ENCODE measurements at places on chromosomes 13 and 19.

DNA sequence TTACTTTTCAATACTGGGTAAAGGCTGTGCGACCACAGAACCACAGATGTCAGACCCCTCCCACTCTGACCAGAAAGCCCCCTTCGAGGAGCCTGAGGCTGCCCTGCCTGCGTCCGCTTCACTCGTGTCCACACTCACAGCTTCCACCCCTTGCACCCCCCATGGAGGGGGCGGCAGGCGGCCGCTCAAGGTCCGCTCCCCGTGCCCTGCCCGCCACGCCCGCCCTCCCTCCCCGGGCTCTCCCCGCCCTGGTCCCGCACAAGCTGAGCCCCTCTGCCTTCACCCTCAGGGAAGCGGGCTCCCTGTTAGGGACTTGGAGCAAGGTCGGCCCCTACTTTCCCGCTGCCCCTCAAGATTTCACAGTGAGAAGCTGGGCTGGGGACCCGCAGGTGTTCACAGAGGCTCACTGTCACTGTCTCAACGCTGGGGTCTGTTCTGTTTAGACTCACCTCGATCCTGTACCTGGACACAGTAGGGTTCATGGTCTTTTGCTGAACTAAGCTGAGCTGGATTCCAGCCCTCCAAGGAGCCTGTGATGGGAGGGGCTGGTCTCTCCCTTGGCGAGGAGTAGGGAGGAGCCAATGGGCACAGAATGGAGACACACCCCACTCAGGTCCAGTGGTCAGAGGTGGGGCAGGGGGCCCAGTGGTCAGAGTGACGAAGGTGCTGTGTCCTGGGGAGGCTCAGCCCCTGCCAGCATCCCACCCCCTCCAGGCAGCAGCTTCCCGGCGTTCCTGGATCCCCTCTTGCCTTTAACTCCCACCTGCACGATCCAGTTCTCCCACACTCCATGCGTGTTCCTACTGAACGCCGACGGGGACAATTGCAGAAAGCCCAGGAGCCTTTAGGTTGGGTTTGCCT, 69.5 kb downstream of the SPACA7 start:
- DNase-seq, result no peak

GRCh38 chr13:110565296-110565695, 3.8 kb upstream of the RAB20 start:
- DNase-seq, result no peak

DNA sequence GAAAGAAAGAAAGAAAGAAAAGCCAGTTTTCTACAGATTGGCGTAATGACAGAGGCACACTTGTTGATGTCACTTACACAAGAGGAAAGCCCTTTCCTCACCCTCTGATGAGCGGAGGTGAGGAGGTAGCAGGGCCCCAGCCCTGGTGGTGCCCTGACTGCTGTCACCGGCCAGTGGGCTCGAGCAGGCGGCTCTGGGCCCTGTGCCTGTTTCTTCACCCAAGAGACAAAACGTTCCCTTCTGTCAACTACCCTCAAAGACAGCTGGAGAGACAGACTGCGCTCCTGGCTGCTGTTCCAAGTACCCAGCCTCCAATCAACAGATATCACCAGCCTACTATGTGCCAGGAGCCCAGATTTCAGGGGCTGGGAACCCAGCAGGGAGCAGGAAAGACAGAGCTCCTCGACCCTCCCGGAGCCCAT, 10.1 kb downstream of the EPS15L1 start:
- no peak for DNase-seq

GRCh38 chr19:45076851-45077730, 813 bp upstream of the ZNF296 start:
- DNase-seq, result no peak

DNA sequence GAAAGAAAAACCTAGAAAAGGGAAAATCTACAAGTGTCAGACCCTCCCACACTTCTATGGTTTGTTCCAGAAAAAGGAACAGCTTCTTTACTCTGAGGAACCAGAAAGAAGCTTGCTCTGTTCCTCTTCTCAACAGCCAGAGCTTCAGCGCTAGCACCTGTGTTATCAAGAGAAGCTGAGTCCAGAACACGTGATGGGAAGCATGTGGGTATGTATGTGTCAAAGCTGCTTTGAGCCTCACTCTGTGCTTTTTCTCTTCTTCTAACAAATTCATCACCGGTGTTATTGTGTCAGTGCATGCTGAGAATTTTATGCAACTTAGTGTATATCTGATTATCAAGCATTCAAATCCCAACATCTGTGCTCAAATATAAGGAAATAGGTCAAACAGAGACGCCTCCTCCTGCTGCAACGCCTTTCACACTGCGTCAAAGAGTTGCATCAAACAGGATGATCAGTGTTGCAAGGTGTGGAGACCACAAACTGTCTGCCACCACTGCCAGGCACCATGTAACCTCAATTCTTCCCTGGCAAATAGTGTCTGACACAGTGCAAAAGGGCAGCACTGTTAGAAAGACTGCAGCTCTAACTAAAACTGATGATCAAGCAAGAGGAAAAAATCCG, 83.9 kb downstream of the LRRC63 start:
- no peak for DNase-seq

Data from astrocyte of the cerebellum (primary cell).